Omental fat pad (tissue), 4 donors: ENCODE measurements at places on chromosomes 6 and 20. TPM values are rescaled to one million over a fixed set of nuclear protein-coding genes. Genes with fewer than 3 reads are reported as not detected.

- DNase-seq, result no peak
Observed at GRCh38 chr6:111541026-111541681, 58.1 kb upstream of the REV3L start.

DNA sequence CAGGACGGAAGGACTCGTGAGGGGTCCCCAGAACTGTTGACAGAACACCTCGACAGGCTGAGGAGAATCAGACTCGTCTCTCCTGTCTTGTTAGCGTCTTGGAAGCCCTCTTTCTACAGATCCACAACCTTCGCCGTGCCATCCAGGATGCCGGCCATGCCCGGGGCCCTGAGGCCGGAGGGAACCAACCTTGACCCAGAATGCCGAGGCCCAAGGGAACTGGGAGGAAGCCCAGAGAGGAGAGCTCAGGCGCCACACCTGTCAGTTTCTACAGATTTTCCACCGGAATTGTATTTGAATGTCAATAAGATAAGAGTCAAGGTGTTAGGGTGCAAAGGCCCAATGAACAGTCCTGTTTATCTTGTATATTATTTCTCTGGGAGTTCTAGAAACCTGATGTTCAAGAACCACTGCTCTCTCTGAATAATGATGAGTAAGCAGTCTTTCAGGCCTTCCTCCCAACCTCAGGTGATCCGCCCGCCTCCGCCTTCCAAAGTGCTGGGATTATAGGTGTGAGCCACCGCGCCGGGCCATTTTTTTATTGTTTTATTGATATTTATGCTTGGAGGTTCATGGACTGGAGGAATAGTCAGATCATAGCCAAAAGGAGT, 799 bp upstream of the ME1 start:
- no peak for DNase-seq

- no peak for DNase-seq
Observed at GRCh38 chr6:148470606-148471465, 128.2 kb downstream of the SASH1 start.

The SH3BGRL2 gene
- 26.8 TPM for total RNA-seq

The NR2E1 gene
- not detected for total RNA-seq

The KIF6 gene
- 0.19 TPM for total RNA-seq
